ENCODE measurements at places on chromosomes 11 and 22.

GRCh38 chr11:95536047-95536690, 253.4 kb downstream of the FAM76B start:
- no peak for DNase-seq

DNA sequence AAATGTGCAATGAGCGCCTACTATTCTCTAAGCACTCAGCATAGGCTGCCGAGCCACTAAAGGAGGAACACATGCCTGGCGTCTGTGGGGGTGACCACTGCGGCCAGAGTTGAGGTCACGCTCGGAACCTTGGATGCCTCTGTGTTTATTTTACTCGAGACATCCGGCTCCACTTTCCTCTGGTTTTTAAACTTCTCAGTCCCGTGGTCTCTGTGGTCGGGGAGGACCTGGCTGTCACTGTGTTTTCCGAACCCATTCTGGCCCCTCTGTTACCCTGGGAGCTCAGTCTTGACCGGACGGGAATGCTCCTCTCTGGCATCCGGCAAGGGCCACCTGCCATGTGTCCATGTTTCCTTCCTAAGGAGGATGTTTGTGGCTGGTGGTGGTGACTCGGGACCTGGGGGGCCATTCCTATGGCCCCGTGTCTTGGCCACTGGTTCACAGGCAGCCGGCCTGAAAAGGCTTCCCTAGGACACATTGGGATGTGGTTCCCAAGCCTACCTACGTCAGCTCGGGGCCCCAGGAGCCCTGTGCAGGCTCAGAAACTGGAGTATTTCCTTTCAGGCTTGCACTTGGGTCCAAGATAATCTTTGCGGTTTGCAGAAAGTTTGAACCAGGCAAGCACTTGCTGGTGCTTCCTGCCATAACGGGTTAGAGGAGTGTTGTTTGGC, 46.7 kb upstream of the PARVG start:
- no peak for DNase-seq

DNA sequence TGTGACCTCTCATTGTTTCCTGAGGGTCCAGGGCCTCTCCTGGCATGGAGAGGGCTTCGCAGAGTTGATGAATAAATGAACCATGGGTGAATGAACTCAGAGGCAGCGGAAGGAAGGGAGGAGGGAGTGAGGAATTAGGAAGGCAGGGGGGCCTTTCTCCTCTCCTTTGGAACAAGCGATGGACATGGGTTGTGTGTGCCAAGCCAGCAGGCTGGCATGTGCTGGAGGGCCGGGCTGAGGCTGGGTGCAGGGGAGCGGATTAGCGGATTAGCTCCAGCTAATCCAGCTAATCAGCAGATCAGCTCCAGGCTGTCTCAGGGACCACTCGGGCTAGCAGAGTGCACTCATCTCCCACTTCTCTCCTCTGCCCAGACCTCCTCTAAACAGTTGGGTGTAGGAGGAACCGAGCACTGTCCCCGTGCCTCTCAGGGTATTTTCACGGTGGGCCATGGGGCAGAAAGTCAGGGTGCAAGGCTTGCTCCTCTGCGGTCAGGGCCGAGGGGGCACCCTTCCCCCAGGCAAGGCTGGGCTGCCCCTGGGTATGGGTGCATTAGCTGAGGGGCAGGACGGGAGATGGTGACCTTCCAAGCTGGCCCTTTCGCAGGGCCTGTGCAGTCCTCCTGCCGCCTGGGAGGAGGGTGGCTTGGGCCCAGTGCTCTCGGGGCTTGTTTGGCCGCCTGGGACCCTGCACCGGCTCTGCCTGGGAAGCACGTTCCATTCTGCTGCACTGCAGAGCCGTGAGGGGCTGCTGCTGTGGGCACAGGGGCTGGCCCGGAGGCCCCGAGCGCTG, 120.3 kb upstream of the B3GAT1 start:
- no peak for DNase-seq

GRCh38 chr11:36471577-36471976, 38.5 kb downstream of the TRAF6 start:
- DNase-seq: no peak

- no peak for DNase-seq
Measured at GRCh38 chr11:35994421-35994820, 50.6 kb downstream of the LDLRAD3 start.

- DNase-seq: no peak
Measured at GRCh38 chr11:30665067-30665466, 78.9 kb upstream of the MPPED2 start.

GRCh38 chr22:40690370-40690769, 11.1 kb downstream of the MCHR1 start:
- DNase-seq: no peak

GRCh38 chr11:118851970-118852369, 31.7 kb upstream of the CXCR5 start:
- no peak for DNase-seq

All from CD4-positive, alpha-beta T cell treated with Interleukin-4 for 1 hour (primary cell).